DMS53 (cell line): ENCODE measurements at places on chromosomes 7 and 10.

DNA sequence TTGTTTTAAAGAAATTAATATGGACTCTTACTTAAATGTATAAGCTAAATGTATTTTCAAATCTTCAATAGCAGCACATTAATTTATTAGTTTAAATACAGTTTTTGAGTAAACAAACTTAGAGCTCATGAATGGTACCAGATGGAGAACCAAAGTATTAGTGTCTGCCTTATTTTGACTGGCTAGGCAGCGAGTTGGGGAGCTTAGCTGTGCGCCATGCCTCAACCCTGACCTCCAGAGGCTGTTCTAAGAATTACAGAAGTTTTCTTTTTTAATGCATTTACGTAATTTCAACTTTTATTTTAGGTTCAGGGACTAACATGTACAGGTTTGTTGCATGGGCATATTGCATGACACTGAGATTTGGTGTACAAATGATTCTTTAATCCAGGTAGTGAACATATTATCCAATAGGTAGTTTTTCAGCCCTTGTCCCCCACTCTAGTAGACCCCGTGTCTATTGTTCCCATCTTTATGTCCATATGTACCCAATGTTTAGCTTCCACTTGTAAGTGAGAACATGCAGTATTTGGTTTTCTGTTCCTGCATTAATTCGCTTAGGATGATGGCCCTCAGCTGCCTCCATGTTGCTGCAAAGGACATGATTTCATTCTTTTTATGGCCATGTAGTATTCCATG is 166.8 kb downstream of the IQUB start:
- peak; percentile 80 for DNase-seq

GRCh38 chr10:12507165-12507850 is 158.0 kb downstream of the CAMK1D start:
- no peak for DNase-seq

GRCh38 chr7:27438881-27439589 is 196.4 kb downstream of the EVX1 start:
- no peak for DNase-seq

DNA sequence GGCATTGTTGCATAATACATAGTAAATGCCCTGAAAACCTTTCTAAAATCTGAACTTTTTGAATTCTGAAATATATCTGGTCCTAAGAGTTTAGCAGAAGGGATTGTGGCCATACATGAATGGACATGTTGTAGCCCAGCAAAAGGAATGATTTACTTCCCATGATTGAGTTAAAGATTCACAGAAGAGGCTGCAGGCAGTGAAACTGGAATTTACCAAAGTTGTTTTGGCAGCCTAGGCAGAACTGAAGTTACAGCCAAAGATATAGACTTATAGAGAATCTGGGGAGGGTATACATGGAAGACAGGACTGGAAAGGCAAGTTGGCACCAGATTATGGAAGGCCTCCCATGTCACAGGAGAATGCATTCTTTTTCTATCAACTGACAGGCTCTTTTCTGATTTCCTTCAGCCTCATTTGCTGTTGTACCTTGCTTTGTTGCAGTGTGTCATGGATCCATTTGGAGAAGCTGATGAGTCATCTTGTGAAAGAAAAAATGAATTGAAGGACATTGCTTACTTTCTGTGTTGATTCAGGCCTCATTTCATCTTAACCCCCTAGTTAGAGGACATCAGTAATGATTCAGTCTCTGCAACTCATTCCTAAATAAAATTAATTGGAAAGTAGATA is 356.2 kb upstream of the LRGUK start:
- DNase-seq = peak; percentile 83

DNA sequence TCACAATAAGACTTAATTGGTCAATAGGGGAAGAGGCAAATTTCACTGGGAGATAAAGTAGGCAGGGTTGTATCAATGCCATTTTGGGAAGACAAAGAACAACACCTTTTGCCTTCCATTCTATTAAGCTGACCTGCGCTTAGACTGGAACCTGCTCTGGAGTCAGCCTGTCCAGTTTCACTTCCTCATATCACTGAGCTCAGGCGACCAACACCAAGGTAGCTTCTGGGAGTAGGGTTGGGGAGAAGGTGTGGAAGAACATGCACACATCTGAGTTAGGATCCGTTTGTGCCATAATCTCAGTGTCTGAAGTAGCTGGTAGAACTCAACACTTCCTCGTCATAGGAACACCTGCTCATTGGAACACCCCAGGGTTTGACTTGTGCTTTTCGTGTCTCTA is 527.4 kb upstream of the IGFBP3 start:
- DNase-seq = no peak

- DNase-seq = no peak
These were observed 64.3 kb downstream of the ARID5B start for GRCh38 chr10:61965703-61966395.

DNA sequence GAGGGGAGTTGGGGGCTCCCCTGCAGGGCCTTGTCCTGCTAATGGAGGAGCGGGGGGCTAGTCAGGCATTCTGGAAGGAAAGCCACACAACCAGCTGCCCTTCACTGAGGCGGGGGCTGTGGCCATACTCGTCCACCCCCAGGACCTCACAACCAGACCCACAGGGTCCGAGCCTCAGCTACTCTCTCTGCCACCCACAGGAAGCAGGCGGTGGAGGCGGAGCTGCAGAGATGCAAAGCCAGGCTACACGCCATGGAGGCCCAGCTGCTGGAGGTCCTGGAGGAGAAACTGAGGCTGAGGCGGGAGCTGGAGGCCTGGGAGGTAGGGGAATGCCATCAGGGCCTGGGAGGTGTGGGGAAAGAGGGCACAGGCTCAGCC is 3.1 kb downstream of the ABHD11 start:
- no peak for DNase-seq

DNA sequence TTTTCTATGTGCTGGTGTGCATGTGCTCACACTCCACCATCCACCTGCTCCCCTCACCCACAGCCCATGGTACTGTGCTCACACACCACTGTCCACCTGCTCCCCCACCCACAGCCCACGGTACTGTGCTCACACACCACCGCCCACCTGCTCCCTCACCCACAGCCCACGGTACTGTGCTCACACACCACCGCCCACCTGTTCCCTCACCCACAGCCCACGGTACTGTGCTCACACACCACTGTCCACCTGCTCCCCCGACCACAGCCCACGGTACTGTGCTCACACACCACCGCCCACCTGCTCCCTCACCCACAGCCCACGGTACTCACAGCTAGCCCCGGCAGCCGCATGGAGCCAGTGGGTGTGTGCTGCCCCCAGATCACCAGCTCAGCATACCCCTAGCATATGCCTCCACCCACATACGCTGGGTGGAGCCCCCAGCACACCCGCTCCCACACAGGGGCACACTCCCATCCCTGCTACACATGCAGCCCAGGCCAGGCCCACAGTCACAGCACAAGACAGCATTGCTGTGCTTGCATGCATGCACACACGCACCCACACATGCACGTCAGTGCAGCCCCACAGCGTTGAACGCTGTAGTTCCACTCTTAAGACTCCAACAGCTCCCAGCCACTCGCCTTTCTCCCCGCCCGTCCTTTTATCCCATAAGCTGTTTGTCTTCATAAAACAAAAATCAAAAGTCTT is 62.0 kb downstream of the PAX2 start:
- DNase-seq = no peak

DNA sequence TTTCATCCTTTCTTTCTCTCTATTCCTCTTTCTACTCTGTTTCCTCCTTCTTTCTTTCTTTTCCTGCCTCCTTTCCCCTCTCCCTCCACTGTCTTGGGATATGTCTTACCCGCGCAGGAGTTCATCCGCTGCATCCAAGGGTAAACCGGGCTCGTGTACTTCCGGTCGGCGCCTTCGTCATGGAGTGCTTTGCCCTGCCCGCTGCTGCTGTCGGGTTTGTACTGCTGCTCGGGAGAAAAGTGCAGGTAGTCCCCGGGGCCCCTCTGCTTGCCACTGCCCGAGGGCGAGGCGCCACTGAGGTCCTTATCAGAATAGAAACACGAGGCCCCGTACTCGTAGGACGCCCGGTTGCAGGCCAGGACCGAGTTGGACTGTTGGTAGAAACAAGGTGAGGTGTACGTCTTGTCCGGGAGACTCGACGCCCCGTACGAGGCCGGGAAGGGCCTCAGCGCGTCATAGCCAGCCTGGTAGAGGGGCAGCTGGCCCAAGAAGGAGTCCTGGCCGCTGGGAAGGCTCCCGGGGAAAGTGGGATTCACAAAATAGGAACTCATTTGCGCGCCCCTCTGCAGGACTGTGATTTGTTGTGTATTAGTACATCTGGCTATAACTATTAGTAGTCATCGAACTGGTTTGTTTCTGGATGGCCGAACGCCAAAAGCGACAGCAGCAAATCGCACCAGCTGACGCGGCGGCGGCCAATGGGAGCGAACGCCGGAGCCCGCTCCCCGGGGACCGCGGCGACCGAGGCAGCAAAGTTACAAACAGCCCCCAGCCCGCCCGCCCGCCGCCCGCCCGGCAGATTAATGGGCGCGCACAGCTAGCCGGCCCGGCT is at the start of gene HOXA6:
Gene HOXA6 (minus strand): TSS at position 576 of the 832 bp plus-strand sequence. CDS start 25 bp downstream, at position 551.
- DNase-seq = peak; percentile 75

- peak; percentile 68 for DNase-seq
These were observed 75.9 kb downstream of the SVOPL start for GRCh38 chr7:138625084-138625848.

GRCh38 chr10:124222318-124222987 is 129.1 kb upstream of the CHST15 start:
- no peak for DNase-seq

DNA sequence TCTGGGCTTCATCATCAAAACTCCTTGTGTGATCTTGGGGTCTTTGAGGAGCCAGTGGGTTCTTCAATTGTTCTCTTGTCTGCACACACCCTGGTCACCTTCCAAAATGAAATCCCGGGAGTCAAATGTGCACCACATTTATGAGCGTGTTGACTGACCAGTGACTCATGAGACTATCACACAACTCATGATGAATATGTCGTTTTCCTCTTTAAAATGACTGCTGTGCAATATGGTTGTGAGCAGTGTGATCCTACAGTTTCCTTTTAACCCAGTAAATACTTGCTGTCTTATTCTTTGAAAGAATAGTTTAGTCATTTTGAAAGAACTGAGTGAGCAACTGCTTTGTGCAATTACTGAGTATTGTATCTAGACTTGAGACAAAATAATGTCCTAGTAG is 149.2 kb downstream of the DYNC1I1 start:
- DNase-seq = peak; percentile 44

DNA sequence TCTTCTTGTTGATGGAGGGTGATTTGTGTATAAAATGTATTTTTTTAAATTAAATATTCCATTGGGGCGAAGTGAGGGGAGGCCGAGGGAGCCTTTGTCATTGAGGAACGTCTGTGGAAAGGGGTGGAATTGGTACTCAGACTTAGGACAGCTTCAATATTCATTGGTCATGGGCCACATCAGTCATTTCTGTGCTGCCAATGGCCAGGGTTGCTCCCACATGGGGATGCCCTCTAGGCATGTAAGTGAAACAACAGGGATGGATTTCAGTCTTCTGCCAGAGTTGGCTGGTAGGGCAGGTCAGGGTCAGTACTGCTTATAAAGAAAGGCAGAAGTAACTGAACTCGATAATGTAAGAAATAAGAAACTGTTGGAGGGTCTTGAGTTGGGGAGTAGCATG is 47.2 kb downstream of the NEURL1 start:
- DNase-seq = no peak

DNA sequence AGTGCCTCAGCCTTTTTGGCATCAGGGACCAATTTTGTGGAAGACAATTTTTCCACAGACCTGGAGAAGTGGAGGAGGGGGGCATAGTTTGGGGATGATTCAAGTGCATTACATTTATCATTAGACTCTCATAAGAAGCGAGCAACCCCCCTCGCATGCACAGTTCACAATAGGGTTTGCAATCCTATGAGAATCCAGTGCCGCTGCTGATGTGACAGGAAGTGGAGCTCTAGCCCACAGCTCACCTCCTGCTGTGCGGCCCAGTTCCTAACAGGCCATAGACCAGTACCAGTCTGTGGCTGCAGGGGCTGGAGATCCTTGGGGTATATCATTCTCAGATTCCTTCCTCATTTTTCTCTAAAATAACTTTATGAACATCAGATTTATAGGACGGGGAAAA is 50.8 kb downstream of the ATAD1 start:
- DNase-seq = no peak

GRCh38 chr7:18828260-18828993 is 289.0 kb downstream of the TWIST1 start:
- DNase-seq = no peak

DNA sequence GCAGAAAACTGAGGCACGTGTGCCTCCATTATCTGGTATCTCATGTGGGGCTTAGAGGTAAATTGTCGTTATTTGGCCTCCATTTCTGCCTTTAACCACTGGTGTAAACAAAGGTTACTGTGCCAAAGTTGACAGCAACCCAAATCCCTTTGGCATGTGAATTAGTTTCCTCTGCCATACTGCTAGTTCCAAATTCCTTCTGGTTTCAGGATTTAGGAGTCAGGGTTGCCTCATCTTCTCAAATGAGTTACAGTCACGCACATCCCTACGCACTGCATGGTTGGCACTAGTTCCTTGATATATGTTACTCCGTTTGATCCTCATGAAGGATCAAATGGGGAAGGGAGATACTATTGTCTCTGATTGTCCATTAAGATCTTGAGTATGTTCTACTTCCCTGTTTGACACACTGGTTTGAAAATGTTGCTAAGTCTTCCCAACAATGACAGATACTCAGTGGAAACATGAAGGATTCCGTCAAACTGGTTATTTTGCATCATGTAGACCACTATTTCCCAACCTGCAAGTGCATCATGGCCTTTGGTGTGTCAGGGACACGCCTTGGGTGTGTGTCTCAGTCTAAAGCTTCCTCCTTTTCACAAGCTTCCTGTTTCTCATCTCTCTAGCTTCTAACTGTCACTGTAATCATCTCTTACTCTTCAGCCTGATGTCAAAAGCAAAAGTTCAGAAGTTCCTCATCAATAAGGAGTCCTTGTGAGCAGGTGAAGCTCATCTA is at the start of gene LIPN:
Gene LIPN (plus strand): TSS at position 655 of the 736 bp plus-strand sequence. CDS start 1,386 bp downstream, outside the sequence.
- DNase-seq = no peak

DNA sequence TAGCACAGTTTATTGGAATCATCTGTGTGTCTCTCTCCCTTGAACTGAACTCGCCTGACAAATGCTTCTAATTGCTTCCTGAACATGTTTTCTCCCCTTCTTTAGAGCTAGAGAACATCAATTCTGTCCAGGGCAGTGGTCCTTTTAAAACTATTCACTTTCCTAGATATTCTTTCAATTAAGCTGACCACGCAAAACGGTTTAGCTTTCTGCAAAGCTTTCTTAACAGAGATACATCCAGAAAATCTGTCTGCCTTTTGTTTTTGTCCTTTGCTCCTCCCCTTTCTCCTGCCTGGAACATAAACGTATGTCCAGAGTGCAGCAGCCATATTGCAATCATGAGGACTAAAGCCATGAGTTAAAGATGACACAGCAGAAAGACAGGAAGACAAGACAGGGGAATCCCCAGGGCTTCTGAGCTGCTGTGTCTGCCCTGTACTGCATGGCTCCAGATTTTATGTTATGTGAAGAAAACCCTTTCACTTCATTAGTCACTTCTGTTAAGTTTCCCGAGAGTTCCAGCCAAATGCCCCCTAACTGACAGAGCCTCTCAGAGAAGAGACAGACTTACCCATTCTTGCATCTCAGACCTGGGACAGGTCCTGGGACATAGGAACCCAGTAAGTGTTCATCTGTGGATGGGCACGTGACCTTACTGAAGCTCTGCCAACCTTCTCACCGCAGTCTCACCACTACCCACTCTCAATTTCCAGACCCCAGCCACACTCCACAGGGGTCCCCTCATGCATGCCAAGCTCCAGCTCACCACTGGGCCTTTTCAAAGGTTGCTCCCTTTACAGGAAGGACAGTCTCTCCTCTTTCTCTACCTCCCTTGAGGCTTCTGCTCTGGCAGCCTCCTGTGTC is 35.0 kb upstream of the CPXM2 start:
- no peak for DNase-seq
